ENCODE measurements at places on chromosomes 3 and 15. TPM values are rescaled to one million over a fixed set of nuclear protein-coding genes. Genes with fewer than 3 reads are reported as not detected.
A peak's percentile ranks its signal among the peaks of the same experiment; 100 is the strongest.

The LRRC28 gene
- 30.9 TPM for total RNA-seq

The MORC1 gene
- 0.04 TPM for total RNA-seq

The ARPIN gene
- 3.4 TPM for total RNA-seq

The GP5 gene
- total RNA-seq: not detected

The GPR149 gene
- total RNA-seq: not detected

The SLCO2A1 gene
- 0.02 TPM for total RNA-seq

The CPEB1 gene
- 6.6 TPM for total RNA-seq

DNA sequence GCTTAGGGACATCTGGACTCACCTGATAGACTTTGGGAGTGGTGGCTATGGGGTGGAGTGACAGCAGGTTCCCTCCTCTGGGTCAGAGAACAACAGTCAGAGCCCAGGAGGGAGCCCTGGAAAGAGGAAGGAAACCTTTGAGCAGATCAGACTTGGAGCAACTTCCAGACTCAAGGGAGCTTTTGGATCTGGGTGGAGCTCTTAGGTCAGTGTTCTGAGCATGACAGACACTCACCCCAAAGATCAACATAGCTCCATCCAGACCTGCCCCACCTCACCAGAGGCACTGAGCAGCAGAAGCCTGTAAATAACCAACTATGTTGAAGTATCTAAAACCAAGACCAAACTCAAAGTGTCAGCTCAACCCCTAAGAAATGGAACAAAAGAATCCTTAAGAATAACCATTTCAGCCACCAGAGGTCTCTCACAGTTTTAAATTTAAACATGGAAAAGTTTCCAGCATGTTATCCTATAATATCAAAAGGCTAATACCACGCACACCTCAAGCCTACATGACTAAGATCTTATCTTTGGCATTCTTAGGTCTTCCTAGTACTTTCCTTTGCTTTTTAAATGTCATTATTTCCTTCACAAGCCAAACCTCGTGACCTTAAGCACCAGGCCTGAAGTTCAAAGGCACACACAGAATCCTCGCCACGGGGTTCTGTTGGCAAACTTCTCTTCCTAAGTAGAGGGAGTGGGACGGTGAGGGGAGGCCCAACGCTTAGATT is 56.4 kb downstream of the UMPS start:
- DNase-seq: no peak

- no peak for DNase-seq
Measured at GRCh38 chr3:37765591-37766488, 95.8 kb upstream of the CTDSPL start.

DNA sequence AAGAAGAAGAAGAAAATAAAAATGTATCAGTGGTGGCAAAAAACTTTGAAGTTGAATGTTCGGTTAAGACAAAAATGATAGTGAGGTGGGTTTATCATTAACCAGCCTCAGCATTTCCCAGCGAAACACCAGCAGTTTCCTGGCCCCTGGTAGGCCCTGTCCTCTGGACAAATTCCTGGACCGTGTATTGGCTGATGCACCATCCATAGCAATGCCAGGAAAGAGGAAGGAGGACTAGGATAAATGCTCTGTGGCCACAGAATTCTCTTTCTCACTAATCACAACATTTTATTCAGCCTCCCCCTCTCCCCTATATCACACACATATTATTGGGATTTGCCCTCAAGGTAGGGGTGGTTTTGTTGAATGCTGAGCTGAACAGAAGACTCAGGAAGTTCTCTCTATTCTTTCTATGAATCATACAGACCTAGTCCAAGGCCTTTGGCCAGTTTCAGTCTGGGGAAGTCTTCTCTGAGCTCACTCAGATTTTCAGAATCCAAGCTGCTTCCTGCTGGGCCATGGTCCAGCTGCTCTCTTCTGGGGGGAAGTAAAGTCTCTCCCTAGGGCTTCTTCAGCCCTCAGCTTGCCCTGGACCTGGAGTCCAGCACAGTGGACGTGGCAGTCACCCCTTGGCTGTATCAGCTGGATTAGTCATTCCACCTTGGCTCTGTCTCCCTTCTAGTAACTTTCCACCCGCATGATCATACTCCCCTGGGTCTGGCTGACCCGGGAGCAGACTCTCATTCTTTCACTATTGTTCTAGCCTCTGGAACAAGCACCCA is 27.6 kb downstream of the SLC28A1 start:
- DNase-seq: peak; percentile 69

DNA sequence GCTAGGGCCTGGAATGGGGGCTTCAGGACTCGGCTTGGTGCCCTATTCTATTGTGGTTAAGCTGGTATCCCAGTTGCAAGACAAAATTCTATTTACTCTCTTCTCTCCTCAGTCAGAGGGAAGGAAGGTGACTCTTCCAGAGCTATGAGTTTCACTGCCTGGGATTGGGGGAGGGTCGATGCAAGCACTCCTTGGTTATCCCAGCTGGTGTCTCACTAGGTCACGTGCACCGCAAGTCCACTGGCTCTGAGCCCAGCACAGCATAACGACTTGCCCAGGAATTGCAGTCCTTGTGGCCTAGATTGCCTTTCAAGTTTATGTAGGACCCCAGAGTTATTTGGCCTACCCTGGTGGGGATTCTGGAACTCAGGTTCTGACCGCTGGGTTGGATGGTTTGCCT is 958.8 kb downstream of the IGSF11 start:
- peak; percentile 48 for DNase-seq

DNA sequence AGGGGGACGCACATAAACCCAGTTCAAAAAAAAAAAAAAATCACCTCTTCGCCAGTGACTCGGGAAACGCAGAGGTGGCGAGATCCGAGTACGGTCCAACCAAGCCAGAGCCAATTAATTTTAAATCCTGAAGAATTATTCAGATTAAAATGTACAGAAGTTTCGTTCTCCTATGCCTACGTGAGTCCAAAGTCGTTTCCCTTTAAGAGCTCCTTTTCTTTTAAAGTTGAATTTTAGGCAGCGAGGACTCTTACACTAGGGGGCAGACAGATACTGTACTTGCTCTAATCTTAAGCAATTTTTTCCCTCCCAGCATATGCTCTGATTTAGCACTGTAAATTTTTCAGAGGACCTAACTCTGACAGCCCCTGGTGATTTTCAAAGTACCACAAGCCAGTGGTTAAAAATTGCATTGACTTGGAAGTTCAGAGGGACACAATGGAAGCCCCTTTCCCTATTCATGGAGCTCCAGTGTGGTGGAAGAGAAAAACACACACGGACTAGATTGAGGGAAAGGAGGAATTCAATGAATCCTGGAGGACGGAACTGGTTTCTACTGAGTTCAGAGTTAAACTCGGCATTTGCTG is 3.3 kb upstream of the NR2F2 start:
- DNase-seq: peak; percentile 83

DNA sequence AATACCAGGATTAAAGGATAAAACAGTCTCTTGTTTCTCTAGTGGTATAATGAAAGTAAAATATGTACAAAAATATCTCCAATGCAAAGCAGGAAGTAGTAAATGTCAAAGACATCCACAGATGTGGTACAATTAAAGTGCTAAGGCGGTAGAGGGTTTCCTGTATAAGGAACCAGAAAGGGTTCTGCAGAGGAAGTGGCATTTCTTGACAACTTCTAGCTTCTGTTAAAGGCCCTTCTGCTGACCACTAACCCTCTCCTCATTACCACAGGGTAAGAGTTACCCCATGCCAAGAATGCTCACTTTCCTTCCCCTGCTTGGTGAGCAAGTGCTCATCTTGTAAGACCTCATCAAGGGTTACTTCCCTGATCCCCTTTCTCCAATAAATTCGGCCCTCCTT is 883.6 kb upstream of the NR2F2 start:
- DNase-seq: no peak

DNA sequence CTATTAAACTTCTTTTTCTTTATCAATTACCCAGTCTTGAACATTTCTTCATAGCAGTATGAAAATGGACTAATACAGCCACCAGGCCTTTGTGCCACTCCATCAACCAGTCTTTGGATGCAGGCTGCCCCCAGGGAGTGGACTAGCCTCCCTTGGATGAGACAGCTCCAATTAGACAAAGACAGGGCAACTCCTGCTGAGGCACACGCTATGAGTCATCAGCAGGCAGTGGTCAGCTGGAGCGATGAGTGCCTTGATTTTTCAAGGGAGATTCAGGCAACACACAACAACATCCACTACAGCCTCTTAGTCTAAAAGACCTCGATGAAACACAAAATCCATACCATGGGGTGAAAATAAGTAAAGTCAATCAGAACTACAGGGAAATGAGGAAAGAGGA is 160.1 kb downstream of the ARRDC4 start:
- DNase-seq: no peak

- DNase-seq: peak; percentile 97
Measured at GRCh38 chr15:100721758-100722550, 119.6 kb downstream of the ASB7 start.

GRCh38 chr3:130711565-130712324 is 34.9 kb downstream of the PIK3R4 start:
- no peak for DNase-seq

- DNase-seq: peak; percentile 38
Measured at GRCh38 chr3:196569003-196569516, 600 bp downstream of the FBXO45 start.

- DNase-seq: no peak
Measured at GRCh38 chr15:49902685-49903501, 216.1 kb downstream of the ATP8B4 start.

GRCh38 chr3:188400494-188401243 is 246.7 kb downstream of the LPP start:
- DNase-seq: no peak

DNA sequence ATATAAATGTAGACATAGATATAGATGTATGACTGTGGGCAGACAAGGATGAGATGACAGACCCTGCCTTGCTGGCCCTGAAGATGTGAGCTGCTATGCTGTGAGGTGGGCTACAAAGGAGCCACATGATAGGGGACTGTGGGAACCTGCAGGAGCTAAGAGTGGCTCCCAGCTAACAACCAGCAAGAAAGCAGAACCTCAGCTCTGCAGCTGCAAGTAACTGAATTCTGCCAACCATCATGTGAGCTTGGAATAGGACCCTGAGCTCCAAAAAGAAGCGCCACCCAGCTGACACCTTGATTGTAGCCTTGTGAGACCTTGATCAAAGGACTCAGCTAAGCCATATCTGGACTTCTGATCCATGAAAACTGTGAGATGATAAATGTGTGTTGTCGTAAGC is 123.3 kb upstream of the GRM7 start:
- DNase-seq: no peak

GRCh38 chr3:106168962-106169750 is 300.3 kb upstream of the CBLB start:
- DNase-seq: no peak

DNA sequence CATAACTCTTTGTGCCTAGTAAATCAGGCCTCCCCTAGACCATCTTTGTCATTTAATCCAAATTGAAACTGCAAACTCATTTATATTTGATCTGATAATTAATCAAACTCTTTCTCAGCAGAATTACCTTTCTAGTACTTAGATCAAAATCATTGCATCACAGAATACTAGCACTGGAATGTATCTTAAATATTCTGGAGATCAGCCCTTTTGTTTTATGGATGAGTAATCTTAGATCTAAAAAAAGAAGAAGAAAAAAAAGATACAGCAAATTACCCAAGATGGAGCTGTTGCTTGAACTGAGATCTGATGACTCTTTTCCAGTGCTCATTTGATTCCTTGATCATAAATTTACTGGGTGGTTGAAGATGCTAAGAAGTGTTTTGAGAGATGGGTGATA is 47.9 kb downstream of the NAALADL2 start:
- DNase-seq: no peak

DNA sequence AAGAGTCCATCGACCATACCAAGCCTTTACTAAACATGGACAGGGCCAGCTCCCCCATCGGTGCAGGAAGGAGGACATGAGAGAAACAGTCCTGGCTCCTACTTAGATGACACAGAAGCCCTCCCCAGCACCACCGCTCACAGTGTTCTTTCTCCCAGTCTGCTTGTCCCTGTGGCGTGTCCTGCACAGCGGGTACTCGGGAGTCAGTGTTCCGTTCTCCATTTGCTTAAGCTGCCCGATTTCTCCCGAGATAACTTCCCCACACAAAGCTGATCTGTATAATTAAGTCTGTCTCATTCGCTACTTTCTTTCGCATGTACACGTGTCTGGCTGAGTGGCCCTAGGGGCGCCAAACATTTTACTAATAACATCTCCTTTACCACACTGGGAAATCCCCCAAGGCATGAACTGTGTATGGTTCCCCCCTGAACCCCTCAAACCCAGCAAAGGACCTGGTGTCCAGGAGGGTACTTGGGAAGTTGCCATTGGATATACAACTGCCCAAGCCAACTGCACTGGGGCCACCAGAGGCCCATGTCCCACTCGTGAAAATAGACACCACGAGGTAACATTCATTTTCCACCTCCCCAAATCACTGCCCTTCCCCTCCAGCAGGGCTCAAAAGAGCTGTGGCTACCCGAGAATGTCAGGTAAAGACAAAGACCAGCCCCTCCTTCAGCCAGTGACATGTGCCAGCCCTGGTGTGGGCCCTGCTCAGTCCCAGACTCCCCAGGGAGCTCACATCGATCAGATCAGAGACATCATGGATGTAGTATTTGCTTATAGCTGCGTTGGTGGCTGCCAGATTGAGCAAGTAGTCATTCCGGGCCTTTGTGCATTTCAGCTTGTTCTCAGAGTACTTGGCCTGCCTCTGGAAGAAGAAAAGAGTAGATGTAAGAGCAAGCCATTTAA is 96.5 kb upstream of the RAD18 start:
- DNase-seq: no peak

DNA sequence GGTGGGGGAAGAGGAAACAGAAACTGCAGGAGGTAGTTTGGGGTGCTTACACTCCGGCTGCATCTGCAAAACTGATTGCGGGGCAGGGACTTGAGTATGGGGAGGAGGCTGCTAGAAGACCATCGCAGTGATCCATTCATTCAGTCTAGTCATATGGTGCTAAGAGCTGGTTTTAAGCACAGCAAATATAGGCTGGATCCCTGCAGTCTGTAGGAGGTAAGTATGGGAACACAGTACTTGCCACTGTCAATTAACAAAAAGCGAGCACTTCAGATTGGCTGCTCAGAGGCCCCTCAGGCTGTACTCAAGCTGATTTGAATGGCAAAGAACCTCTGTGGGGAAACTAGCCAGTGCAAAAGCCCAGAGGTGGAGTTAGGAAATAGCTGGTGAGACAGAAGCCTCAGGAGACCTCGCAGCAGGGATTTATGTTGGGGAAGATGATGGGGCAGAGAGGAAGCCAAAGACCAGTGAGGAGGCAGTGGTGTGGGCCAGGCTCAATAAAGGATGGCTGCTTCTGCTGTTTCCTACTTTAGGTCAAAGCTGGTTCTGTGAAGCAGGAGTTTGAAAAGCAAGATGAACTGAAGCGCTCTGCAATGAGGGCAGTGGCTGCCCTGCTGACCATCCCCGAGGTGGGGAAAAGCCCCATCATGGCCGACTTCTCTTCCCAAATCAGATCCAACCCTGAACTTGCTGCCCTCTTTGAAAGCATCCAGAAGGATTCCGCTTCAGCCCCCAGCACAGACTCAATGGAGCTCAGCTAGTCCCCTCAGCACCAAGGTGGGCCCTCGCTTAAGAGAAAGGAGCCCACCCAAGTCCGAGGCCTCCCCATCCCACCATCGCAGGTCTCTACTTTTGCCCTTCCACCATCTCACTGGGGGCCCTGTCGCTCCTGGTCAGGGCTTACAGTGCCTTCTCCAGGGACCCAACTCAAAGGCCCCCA is 7.9 kb downstream of the RPL32 start:
- DNase-seq: no peak

- DNase-seq: peak; percentile 14
Measured at GRCh38 chr15:65804252-65804931, 12.3 kb upstream of the DENND4A start.

GRCh38 chr3:45034612-45035252 is 8.6 kb downstream of the CLEC3B start:
- DNase-seq: no peak

GRCh38 chr15:90862487-90862886 is 5.9 kb upstream of the FURIN start:
- no peak for DNase-seq

Data from H4 (cell line).